ENCODE measurements at places on chromosomes 16 and 17.

GRCh38 chr16:27960619-27961295 is 102.8 kb downstream of the GSG1L start:
- no peak for DNase-seq

- DNase-seq: no peak
Observed at GRCh38 chr17:30808785-30809286, 15.7 kb downstream of the CRLF3 start.

DNA sequence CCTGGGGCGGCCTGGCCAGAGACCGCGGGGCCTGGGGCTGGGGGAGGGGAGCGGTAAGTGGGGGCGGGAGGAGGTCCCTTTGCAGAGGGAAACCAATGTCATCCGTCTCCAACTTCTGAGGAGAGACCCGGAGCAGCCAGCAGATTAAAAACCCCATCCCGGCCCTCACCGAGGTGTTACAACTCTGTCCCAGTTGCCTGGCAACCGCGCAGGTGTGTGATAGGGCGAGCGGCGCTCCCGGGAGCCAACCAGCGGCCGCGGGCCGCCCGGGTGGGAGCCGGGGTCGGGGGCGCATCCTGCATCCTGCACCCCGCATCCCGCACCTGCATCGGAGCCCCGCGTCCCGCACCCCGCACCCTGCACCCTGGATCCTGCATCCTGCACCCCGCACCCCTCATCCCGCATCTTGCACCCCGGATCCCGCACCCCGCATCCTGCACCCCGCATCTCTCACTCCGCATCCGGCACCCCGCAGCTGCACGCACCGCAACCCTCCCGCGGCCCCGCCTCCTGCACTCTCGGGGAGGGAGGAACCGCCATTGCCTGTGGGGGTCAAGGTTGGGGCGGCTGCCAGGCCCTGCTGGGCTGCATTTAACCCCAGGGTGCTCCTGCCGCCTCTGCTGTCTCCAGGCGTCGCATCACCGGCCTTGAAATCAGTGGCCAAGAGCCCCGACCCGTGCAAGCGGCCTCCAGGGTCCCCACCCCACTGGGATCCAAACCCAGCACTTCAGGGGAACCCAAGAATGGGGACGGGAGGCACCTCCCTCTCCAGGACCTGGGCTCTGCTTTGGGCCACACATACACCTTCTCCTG is 47.3 kb downstream of the RTN4RL1 start:
- DNase-seq: no peak

DNA sequence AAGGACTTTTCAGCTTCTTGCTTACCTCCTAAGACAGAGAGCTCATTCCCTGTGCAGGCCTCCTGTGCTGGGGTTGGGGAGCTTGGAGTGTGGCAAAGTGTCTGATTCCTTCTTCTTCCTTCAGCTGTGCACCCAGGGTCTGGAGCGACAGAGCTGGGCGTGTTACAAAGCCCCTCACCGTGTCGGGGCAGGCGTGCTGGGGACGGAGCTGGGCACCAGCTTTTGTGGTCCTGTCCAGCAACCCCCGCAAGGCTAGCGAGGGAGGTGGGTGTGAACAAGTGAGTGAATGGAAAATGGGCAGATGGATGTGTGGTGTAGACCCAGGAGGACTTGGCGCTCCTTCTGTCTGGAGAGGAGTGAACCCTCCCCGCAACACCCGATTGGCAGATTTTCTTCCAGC is 23.7 kb downstream of the SOX8 start:
- no peak for DNase-seq

DNA sequence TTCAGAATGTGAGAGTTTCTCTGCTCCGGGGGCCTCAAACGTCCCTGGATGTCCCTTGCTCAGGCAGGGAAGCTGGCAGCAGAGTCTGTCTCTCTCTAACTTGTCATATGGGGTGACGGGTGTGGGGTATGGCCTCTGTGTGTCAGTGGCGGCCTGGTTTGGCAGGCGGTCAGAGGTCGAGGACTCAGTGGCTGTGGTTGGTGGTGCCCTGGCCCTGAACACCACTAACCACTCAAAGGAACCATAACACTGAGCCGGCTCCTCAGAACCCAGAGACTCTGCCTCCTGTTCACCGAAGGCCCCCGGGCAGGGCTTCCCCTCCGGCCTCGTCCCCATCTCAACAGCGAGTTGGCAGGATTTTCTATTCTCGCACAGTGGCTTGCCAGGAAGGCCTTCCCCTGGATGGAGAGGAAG is 677 bp downstream of the P2RX1 start:
- no peak for DNase-seq

DNA sequence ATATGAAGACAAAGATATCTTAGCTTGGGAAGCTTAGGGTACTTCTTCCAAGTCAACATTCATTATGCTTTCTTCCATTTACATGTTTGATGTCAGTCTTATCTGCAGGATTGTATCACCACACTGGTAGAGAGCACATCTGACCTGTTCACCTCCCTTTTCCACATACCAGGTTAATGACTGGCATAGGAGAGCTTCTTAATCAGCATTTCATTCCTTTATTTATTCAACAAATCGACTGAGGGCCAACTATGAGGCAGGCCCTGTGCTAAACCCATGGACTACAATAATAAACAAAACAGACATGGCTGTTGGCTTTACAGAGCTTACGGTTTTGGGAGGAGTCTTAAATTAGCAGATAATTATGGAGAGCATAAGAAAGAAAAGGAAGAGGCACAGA is 378.1 kb upstream of the CDH11 start:
- DNase-seq: no peak

- no peak for DNase-seq
Observed at GRCh38 chr16:89105599-89106151, 12.0 kb downstream of the ACSF3 start.

DNA sequence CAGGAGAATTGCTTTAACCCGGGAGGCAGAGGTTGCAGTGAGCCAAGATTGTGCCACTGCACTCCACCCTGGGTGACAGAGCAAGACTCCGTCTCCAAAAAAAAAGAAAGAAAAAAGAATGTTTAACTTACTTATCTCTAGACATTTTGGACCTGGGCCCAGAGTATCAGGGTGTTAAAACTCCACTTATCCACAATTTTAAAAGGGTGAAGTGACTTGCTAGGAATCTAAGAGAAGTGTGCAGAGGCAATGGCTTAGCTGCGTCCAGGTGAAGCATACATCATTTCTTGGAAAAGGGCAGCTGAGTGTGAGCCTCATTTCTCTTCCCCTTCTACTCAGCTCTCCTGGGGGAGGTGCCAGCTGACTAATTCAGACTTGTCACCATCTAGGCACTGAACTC is 25.1 kb downstream of the ALDH3A2 start:
- no peak for DNase-seq

GRCh38 chr17:7466639-7467341 is 12.6 kb downstream of the ZBTB4 start:
- no peak for DNase-seq

DNA sequence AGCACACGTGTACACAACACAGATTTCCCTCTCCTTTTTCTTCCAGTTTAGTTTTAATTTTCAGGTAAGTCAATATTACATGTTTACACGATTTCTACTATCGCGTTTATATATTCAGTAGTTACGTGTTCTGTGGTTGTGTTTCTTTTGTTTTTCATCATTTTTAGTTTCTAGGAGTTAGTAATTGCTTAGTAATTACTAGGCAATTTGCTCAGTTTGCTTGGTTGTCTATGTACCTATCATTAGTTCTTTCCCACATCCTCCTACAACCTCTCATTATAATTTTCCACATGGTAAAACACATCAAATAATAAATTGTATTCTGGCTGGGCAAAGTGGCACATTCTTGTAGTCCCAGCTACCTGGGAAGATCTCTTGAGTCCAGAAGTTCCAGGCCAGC is 24.6 kb upstream of the GUCY2D start:
- no peak for DNase-seq

All from stimulated activated CD4-positive, alpha-beta T cell treated with anti-CD3 and anti-CD28 coated beads, Interleukin-1b, Interleukin-23, amount 100 ng/mL, for 4 hours (primary cell).